HS-27A (cell line): ENCODE measurements at places on chromosomes 12 and 14.

DNA sequence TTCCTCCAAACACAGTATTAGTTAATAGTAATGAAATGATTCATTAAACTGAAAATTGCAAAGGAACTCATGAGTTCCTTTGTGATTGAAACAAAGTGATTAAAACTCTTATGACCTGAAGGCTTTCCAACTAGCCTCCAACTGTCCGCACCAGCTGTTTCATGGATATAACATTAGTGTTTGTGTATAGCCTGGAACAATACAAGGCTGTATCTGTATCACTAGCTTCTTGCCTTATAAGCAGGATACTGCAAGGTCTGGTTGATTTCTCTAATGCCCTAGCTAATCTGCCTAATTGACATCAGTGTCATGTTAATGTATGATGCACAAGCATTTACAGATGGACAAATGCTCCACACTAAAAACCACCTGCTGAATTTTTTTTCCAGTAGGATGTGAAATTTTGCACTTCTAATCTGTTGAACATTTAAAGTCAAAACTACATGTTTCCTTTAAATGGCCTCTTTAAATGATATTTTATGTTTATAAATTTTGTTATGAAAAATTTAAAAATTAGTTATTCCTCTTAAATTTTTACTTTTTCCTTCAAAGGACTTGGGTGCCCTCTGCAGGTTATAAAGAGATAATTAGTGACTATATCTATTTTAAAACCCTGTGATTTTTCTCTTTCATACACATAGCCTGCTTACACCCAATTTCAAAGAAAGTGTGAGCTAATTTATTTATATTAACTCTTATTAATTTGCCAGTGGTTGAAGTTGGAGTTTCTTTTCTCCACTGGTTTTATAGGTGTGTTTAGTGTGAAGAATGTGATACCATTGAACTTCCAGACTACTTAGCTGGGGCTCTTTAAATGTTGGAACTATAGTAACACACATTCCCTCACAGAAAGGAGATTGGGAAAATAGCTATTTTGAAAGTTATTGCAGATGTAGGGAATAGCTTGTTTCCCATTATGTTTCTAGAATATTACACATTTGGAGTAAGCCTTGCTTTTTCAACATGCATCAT, 25.4 kb downstream of the AP5M1 start:
- DNase-seq, result no peak

DNA sequence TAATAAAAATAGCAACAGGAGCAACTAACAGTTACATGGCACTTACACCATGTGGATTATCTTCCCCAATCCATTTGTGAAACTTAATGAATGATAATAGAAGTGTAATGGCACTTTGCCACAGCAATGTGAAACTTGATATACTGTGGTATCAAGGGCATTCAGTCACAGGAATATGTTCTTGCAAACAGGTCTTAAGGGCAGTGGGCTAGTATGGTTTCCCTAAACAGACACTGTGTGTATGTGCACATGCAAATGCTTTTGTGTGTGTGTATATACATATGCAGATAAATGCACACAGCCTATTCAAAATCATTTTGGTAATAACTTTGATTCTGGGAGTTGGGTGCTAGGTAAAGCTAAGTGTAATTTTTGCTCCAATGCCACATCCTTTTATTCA, 26.2 kb upstream of the ARHGAP5 start:
- DNase-seq, result no peak

- no peak for DNase-seq
Observed at GRCh38 chr12:59972905-59973304, 377.1 kb downstream of the SLC16A7 start.

DNA sequence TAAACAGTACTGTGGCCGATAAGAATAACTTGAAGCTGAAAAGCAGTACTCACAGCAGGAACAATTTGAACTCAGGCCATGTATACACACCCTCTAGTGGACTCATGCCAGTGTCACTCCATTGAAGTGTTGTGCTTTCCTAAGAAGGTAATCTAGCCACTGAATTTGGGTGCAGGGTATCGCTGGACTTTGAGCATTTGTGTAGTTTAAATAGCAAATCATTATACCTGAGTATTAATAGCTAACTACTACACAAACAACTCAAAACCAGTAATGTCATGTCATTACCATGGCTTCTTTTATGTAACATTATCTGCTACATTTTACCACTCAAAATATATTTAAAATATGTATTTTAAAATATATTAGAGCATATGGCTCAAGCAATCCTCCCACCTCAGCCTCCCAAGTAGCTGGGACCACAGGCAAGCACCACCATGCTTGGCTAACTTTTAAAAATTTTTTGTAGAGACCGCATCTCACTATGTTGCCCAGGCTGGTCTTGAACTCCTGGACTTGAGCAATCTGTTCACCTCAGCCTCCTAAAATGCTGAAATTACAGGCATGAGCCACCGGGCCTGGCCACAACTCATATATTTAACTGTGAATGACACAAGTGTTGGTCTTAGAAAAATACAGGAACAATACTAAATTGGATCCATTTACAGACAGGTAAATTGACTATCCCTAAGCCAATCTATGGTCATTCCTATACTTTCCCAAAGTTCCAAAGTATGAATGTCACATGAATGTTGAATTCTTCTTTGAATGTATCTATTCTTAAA, 25.6 kb upstream of the ARID4A start:
- DNase-seq, result no peak

GRCh38 chr14:101590062-101590461, 28.8 kb downstream of the DIO3 start:
- DNase-seq, result no peak

DNA sequence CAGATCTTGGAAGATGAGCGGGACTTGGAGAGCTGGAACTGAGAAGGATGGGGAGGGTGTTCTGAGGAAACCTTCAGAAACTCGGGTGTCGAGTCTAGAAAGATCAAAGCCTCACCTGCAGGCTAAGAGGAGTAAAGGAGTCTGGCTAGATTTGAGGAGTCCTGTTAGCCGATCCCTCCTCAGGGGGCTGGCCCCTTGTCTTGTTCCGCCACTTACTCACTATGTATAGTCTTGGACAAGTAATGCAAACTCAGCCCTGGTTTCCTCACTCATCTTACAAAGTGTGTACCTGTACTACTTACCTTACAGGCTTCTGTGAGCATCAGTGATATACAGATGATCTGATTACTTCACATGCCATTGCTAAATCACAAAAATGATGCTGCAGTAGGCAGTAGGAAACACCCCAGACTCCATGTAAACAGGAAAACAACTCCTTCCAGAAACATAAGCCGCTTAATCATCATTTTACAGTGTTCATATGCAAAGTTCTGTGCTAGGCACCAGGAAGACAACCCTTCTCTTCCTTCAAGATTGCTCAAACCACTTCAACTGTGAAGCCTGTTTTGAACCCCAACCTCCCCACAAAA, 2.0 kb upstream of the SPTLC2 start:
- no peak for DNase-seq

DNA sequence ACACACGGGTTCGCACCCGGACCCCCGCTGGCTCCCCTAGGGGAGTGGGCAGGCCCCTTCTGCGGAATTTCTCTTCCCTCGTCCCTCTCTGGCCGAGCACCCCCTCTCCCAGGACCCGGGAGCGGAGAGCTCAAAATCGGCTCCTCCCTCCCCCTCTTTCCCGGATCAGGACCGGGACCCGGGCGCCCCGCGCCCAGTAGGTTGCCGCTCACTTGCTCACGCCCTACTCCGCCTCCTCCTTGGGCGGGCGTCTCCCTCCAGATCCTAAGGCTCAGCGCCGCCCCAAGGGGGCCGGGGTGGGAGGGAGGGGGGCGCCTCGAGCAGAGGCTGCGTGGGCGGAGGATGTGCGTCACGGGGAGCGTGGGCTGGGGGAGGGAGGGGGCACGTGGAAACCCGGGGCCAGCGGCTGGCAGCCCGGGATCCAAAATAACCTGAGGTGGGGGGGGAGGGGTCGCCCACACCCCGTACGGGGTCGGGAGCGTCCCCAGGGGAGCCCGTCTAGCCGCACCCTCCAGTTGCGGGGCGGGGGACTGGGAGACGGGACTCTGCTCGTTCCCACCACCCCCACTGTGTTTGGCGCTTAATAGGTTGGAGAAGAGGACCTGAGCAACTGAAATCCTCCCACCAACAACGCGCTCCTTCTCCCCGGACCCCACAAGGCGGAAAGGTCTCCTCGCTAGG, 1.8 kb upstream of the NAB2 start:
- DNase-seq, result no peak

DNA sequence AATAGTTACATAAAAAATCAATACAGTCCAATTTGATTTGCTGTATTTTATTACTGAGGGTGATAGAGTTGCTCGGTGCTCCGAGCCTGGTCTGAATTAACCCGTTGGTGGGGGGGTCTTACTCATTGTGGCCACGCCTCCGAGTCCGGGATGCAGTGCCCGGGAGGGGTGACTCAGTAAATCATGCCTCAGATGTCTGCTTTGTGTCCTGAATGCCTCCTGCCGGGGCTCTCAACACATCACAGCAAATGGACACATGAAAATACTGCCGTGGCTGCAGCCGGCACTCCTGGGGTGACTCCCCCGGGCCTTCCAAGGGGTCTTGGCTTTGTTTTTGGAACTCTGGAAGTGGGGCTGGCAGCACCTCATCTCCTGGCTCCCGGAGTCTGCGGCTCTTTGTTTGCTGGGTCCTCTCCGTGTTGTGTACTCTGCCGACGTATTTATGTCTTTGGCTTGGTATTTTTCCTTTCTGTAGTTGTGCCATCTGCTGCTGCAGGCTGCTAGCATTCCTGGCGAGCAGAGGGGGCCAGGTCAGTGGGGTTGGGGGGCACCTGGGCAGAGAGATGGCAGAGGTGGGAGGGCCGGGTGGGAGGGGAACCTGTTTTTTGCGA, 129.0 kb downstream of the AACS start:
- no peak for DNase-seq

DNA sequence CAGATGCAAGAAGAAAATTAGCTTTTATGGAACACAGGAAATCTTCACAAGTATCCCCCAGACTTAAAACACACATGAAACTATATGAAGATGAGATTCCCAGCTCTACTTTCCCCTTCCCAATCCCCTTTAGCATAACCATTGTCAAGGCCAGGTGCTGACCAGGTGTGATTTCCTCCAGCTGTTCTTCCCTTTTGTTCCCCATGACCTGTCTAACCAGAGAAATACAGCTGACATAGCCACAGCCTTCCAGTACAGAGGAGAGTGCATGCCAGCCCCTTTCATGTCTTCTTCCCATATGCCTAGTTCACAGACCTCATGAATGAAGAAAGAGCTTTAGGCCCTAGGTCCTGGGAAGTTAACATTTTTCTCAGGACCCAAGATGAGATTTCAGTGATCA, 43.5 kb upstream of the FKBP4 start:
- no peak for DNase-seq
